Progenitor cell of endocrine pancreas (in vitro differentiated cells): ENCODE measurements at places on chromosomes 7 and 10.

- DNase-seq = no peak
Measured at GRCh38 chr7:29372351-29373090, 177.9 kb downstream of the CHN2 start.

DNA sequence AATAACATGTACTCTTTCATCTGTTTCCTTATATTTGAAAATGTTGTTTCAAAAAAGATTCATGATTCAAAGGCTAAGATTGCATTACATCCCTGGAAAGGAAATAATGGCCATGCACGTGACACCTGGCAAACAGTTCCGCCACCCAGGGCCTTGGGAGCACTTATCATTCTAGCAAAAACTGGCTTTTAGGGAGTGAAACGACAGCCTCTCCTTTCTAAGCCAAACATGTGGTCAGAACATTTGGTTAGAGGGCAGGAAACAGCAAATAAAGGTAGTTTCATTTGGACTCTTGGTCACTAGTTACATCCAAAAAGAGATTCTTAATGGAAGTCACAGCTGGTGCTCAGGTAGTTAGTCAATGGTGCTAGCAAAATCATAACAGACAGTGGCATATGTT lies 83.5 kb downstream of the FAS start:
- DNase-seq = no peak

- no peak for DNase-seq
Measured at GRCh38 chr10:20726381-20726780, 170.7 kb downstream of the NEBL start.

- DNase-seq = no peak
Measured at GRCh38 chr7:27564881-27565482, 97.7 kb downstream of the HIBADH start.

GRCh38 chr10:85645926-85646711 lies 720.5 kb downstream of the GRID1 start:
- no peak for DNase-seq

DNA sequence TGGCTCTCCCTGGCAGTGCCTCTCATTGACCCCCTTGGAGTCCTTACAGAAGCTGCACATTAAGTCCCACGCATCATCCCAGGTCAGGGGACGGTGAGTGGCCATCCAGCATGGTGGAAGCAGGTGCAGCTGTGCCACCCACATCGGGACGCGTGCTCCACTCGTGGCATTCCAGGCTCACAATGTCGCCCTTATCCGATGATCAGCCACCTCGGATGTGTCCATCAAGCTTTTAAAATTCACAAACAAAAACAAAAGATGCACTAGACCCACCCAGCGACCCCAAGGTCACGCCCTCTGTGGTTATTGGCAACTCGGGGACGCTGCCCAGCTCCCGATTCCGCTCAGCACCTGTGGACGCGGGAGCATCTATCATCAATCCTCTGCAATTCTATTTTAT lies 530.9 kb downstream of the PTPRN2 start:
- DNase-seq = no peak

GRCh38 chr7:6274743-6275142 lies 2.3 kb upstream of the CYTH3 start:
- no peak for DNase-seq

- no peak for DNase-seq
Measured at GRCh38 chr10:76869931-76870330, 767.7 kb downstream of the KCNMA1 start.

GRCh38 chr10:97321804-97322190 lies 2.7 kb downstream of the FRAT1 start:
- no peak for DNase-seq

DNA sequence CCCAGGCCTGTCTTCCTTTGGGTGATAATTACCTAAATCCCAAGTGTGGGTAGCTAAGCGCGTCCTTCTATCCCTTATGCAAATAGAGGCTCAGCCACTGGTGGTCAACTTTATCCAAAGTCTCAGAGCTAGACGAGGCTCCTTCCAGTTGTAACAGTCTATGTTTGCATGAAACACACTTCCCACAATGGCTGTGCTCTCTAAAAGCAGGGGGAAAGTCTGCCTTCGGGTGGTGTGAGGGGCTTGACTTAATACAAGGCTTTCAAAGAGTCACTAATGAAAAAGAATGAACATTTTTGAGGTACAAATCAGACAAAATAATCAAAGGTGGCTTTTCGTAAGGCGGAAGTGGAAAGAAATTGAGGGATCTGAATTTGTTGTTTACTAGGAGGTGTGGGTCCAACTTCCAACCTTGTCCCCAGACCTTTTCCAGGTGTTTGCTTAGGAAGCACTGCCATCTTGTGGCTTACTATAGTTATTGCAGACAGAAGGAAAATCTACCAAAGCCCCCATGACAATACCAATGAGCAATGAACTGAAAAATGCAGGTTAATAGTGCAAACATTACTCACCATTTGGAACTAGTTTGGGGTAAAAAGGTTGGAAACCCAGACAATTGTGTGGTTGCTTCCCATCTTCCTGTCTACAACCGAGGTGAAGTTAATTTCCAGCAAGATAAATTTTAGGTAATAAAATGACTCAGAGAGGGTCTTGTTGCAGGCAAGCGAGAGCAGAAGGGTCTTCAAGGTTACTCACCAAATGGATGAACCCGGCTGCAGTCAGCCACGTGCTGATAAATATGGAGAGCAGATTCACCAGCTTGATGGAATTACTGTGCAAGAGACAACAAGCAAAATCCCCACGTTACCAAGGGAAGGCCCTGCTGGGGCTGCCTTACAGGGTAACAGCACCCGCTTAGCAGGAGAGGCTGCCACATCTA lies 525.7 kb downstream of the KCNMA1 start:
- DNase-seq = no peak

DNA sequence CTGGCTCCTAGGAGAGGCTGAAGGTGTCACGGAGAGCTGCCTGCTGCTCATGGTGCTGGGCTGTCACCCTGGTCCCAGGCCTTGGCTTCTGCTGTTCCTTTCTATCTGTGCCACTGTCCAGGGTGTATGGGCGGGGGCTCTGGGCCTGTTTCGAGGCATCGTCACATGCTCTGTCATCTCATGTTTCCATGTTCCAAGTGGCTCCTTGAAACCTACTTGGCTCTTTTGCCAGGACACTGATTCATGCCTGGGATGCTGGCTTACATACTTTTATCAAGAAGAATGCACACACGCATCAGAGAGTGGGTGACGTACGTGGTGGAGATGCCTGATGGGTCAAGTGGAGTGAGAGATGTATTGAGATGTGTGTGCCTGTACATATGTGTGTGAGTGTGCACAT lies 50.9 kb downstream of the ADCY1 start:
- DNase-seq = no peak
